Glomerular endothelial cell (primary cell): ENCODE measurements at places on chromosomes 2 and 18. TPM values are rescaled to one million over a fixed set of nuclear protein-coding genes. Genes with fewer than 3 reads are reported as not detected.

DNA sequence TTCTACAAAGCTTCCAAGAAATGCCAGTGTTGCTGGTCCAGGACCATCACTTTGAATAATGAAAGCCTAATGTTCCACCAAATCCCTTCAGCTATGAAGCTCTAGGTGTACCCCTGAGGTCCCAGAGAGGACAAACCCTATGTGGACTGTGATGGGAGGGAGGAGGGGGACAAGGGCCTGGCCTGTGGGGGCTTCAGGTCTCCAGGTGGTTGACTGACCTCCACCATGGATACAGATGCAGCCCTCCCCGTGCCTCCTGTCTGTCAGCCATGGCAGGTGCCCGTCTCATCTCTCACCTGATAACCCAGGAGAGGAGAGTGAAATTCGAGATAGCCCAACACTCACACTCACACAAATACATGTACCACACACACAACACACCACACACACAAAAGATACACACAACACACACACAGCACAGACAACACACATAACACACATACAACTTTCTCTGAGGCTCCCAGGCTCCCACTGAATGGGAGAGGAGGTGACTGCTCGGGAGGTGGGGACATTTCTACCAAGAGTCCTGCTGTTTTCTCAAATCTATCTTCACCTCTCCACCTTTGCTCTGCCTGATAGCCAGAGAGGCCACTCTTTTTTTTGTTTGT, 12.8 kb upstream of the RHOB start:
- no peak for DNase-seq

DNA sequence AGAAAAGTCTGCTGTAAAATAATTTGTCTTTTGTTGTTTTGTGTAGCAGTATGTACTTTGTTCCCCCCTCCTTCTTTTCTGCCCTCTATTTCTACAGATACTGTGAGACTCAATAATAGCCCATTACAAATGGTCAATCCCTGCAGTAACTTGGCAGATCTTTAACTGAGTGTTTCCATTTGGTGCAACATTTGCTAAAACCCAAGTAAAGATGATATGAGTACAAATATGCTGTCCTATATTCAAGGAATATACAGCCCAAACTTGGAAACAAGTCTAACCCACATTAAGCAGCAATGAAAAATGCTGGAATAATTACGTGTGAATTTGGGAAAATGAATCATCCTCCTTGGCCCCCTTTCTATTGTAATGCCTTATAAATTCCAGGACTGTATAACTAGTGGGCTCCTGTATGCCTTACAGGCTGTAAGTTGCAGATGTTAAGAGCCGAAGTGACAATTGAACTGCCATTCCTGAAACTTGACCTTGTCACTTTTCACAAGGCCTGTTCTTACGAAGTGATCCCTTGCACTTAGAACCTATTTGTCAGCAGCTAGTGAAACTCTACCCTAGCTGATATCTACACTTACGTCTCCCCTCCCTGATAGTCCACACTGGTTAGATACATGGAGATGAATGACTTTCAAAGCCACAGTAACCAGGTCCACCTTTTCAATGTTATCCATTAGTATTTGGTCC, 104.9 kb downstream of the IRS1 start:
- DNase-seq, result no peak

The MEP1B gene
- not detected in 2 replicates for total RNA-seq

The ALKAL2 gene
- 0.93 TPM in 1 of 2 replicates, not detected in the other for total RNA-seq

- no peak for DNase-seq
Measured at GRCh38 chr2:234491281-234491680, 5.6 kb downstream of the ARL4C start.

- no peak for DNase-seq
Measured at GRCh38 chr2:189297446-189297845, 117.9 kb upstream of the COL5A2 start.

DNA sequence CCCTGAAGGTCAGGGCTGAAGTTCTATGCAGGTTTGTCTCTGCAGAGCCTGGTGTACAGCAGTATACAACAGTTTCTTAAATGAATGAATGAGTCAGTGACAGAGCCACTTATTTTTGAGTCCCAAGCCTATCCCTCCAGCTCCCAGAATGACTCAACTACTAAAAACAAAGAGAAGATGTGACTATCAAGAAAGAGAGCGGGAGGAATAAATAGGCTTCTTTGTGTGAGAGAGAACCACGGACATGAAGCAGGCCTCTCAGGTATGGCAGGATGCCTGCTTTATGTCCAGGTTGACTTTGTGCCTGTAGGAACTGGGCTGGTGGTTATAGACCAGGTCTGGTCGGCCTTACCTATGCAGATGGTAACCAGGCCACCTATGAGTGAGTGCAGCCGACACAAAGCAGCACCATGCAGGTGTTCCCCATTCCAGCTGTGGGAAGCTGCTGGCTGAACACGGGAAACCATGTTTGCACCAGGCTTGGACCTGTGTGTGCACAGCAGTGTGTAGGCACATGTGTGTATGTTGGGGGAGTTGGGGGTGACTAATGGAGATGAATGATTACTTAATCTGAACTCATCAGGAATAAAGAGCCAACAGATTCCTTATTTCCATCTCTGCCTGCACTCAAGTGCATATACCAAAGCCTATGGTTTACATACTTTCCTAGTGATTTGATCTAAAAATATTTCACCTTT, 171.0 kb downstream of the OSR1 start:
- no peak for DNase-seq

DNA sequence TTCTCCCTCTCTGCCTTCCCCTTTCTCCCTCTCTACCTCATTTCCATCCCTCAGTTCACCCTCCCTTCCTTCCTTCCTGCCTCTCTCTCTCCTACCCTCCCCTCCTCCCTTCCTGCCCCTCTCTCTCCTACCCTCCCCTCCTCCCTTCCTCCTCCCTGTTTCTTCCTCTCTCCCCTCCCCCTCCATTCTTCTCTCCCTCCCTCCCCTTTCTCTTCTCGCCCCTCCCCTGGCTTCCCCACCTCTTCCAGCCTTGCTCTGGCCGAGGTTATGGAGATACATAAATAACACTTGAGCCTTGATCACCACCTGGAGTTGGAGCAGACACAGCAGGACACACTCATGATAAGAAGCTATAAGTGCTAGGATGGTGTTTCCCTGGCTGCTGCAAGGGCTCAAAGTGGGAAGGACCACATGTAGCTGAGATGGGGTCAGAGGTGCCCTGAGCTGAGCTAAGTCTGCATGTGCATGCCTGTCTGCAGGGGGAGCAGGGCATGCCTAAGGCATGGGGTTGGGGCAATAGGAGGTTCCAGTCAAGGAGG, 326.1 kb upstream of the HS6ST1 start:
- DNase-seq, result no peak

DNA sequence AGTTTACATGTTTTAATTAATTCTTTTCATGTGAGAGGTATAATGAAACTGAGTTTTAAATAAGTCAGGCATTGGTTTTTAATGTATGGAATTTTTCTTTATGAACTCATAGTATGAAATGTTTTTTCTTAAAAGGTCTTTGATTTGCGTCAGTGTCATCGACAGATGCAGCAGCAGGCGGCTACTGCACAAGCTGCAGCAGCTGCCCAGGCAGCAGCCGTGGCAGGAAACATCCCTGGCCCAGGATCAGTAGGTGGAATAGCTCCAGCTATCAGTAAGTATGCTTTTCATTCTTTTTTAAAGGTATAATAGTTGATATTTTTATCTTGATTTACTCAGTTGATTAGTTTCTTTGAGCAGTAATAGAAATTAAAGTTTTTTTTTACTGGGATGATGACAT, 46.5 kb downstream of the SMAD4 start:
- DNase-seq, result no peak

The IL1RL1 gene
- 5.8 and 20.5 TPM in 2 replicates for total RNA-seq

GRCh38 chr2:3703757-3704355, 481 bp downstream of the DCDC2C start:
- no peak for DNase-seq

DNA sequence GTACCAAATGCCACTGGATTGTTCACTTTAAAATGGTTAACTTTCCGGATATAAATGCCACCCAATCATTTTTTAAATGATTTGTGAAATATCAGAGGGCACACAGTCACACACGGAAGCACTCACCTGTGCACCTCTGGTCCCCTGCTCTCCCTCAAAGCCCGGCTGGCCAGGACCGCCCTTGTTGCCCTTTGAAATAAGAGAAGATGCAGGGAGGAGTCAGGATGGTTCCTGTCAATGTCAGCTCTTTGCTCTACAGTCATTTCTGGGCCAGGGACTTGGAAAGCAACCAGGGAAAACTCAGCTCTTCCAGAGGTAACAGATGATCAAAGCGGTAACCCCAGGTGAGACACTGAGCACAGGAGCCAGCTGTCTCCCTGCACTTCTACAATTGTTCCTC, 60.7 kb downstream of the COL6A3 start:
- DNase-seq, result no peak

The HRH4 gene
- not detected in 2 replicates for total RNA-seq

The FARSB gene
- 12.9 and 15.3 TPM in 2 replicates for total RNA-seq

GRCh38 chr2:38109732-38110181, 33.8 kb upstream of the CYP1B1 start:
- DNase-seq, result no peak
